ENCODE measurements at places on chromosomes 1 and 21.

DNA sequence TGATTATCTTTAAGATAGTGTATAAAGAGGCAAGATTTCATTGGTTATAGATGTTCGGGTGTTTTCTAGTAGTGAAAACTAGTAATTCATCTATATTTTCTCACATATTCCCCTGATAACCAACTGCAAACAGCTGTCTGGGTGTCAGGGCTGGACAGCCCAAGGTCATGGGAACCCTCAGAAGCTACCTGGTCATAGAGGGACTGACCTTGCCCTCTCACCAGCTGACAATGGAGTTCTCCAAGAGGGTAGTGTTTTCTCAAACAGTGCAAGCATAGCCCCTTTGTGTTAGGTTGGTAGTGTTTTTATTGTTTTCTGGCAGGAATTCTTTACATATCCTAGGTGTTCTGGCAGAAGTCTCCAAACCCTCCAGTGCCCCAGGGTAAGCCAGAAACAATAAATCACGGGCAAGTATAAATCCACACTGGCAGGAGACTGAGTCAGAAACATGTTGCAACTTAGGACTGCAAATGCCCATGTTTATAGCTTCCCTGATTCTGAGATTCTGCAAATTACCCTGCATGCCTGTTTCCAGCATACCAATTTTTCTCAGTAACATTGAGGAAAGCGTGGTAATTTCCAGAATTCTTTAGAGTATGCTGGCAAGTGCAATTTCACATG is 82.8 kb upstream of the ATP1A1 start:
- no peak for DNase-seq

DNA sequence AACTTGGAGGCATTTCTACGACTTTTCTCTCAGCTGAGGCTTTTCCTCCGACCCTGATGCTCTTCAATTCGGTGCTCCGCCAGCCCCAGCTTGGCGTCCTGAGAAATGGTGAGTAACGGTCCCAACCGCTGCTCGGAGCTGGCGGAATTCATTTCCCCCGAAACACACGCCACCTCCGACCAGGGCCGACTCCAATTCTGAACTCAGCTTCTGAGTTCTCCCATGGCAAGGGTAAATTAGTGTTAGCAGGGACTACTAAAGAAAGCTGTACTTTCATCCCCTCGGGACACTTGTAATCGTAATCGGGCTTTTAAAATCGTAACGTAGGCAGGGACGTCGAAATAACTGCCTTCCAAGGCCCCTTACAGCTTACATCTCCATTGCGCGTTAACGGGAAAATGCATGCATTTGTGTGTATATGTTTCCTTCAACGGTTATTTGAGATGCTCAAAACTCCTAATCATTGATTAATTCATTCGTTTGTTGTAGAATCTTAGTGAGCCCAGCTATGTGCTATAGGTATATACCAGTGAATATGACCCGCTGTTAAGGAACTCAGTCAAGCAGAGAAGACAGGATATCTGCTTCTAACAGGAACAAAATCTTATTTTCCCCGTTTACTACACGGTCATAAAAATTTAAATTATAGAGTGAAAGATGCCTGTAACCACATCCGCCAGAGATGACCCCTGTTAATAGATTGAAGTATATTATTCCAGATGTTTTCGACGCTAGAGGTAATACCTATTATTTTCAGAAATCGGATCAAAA is 472 bp downstream of the DTL start:
- DNase-seq: no peak

GRCh38 chr1:63675420-63675931 is 82.3 kb downstream of the PGM1 start:
- DNase-seq: no peak

- DNase-seq: no peak
These were observed 13.3 kb upstream of the CASQ2 start for GRCh38 chr1:115781851-115782250.

DNA sequence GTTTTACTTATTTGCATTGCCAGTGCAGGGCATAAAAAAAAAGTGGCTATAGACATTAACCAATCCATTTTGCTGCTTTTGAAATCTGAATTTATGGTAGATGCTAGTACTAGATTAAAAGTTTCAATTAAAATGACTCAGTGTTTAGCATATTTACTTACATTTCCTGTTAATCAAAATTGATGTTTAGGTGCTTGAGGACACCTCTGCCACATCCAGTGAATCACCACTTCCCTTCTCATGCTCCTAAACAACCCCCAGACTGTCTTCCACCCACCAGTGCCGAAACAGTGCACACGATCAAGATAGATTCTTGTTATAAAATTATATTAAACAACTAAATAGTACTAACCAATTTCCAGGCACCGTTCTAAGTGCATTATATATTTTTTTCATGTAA is 32.7 kb downstream of the HSD17B7 start:
- no peak for DNase-seq
